ENCODE measurements at places on chromosomes 6 and 20.

GRCh38 chr6:144824018-144824417 is 538.9 kb downstream of the UTRN start:
- DNase-seq, result no peak

GRCh38 chr6:158762787-158763433 is 56.3 kb downstream of the EZR start:
- no peak for DNase-seq

DNA sequence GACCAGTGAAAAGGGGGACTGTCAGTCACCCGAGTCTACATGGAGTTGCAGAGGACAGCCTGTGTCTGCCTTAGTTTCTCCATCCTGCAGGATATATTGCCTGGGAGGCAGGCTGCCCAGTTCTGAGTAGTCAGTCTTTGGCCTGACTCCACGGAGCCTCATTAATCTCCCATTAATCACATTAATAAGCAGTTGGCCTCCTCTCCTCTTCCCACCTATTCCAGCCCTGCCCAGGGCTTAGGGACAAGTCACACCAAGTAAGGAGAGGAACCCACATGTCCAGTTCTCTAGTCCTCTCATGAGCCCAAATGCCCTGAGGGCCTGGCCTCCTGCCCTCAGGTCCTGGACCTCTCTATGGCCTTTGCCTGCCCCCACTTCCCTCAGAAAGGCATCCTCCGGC is 1.3 kb upstream of the MUCL3 start:
- no peak for DNase-seq

- DNase-seq, result no peak
Measured at GRCh38 chr20:40241596-40242343, 447.3 kb downstream of the MAFB start.

DNA sequence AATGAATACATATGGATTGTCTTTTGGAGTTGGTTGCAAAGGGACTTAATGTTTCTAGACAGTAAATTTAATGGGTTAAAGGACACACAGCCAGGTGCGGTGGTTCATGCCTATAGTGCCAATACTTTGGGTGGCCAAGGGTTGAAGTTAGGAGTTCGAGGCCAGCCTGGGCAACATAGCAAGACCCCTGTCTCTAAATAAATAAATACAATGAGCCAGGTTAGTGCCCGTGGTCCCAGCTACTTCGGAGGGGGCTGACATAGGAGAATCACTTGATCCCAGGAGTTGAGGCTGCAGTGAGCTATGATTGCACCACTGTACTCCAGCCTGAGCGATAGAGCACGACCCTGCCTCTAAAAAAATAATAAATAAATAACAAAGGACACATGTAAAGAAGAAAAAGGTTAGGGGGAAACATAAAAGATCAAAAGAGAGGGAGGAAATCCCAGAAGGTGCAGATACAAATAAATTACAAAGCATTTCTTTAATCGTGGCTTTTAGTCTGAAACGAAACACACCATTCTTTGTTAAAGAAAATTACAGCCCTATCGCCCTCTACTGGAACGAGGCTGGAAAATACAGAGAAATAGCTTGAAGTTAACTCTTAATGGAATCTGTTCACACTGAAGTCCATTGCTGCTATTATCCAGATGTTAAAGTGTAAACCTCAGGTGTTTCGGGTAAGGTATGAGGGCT is 42.6 kb upstream of the SCML4 start:
- peak; percentile 64 for DNase-seq

DNA sequence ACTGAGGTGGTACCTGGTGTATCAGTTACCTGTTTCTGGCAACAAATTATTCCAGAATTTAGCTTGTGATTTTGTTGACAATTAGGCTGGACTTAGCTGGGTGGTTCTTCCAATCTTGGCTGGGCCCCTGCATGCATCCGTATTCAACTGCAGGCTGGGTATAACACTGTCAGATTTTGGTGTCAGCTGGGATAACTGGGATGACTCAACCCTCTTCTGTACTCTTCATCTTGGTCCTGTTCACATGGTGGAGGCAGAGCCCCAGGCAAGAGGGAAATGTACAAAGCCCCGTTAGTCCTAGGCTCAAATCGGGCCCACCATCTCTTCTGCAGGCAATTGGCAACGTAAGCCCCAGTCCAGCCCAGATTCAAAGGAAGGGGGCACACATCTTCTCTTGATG is 89.2 kb downstream of the PHACTR3 start:
- DNase-seq, result no peak

GRCh38 chr6:67802771-67803170 is 832.3 kb upstream of the ADGRB3 start:
- no peak for DNase-seq

DNA sequence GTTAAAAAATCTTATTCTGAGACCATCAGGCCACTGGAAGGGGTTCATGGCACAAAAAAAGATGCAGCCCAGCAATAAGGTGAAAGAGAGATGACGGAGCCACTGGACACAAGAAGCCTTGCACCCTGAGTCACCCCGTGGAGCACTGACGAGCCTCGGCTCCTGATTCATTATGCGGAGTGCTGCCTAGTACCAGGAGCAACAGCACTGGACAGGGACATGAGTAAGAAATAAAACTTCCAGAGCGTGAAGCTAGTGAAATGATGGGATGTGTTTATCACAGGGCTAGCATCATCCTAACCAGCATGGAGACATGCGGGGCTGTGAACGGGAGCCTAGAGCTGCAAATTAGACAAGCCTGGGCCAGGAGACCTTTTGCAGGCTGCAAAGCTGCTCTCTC is 53.3 kb downstream of the RNASET2 start:
- no peak for DNase-seq

GRCh38 chr20:51424270-51425117 is 118.0 kb downstream of the NFATC2 start:
- DNase-seq, result no peak

GRCh38 chr6:160348223-160349019 is at the start of gene SLC22A3:
Gene SLC22A3, plus strand, starts transcription at chr6:160348378. Its CDS starts 42 bp downstream, at chr6:160348420.
- DNase-seq, result no peak

DNA sequence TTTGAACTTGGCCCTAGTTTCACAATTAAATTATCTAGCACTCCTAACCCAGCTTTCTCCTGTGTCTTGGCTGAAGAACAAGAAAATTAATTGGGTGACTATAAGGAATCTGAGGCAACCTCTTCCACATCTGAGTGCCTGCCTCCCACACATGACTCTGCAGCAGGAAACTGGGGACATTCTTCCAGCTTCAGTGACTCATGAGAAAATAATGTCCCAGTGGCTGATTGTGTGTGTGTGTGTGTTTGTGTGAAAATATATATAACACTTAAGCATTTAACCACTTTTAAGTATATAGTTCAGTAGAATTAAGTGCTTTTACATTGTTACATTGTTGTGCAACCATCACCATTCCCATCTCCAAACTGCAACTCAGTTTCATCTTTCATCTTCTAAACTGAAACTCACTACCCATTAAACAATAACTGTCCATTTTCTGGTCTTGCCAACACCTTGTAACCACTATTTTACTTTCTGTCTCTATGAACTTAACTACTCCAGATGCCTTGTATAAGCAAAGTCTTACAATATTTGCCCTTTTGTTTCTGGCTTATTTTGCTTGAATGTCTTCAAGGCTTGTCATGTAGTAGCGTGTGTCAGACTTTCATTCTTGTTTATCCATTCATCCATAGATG is 8.7 kb downstream of the TRIM38 start:
- no peak for DNase-seq

GRCh38 chr6:113202852-113203714 is 654.1 kb upstream of the MARCKS start:
- no peak for DNase-seq

- DNase-seq, result no peak
Measured at GRCh38 chr6:54618572-54618971, 228.0 kb upstream of the FAM83B start.

DNA sequence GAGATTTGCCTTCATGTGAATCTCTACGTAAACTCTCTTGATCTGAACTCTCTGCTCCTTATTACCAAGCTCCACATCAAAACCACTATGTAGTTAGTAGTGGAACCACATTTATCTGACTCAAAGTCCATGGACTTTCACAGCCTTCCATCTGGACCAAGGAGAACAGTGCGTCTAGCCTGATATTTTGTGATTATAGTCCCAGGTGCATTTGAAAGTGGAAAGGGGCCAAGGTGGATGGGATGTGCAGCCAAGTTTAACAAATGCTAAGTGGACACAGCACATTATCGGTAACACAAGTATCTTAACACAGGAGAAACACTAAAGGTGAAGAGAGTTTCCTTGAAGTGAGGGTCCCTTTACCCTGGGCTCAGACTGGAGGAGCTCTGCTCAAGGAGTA is 281.2 kb upstream of the SGK1 start:
- no peak for DNase-seq

DNA sequence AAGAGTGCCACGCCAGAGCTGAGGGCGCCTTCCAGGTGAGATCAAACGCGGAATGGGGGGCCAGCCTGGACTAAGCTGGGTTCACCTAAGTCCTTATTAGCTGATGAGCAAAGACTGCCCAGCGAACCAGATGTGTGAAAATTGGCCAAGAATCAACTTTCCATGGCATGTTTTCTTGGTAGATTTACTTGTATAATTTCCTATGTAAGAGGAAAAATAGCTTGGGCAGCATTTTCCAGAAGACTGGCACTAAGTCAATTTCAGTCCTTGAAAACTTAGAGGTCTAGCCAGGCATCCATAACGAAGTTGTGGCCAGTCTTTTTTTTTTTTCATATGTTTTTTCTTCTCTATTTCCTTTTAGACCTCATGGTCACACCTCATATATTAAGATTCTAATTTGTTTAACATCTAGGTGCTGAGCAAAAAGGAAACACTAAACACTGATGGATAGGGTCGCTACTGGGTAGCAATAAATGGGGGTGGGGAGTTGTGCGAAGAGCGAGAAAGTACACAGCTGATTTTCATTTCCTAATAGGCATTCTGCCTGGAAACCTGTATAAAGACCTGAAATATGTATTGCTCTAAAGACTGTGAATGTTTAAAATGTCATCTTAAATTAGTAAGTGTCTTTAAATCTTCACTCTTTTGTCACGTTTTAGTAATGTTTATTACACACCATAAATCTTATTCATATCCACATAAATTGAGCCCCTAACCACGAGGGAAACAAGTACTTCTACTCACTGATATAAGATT is 188.8 kb downstream of the CD83 start:
- DNase-seq, result no peak

DNA sequence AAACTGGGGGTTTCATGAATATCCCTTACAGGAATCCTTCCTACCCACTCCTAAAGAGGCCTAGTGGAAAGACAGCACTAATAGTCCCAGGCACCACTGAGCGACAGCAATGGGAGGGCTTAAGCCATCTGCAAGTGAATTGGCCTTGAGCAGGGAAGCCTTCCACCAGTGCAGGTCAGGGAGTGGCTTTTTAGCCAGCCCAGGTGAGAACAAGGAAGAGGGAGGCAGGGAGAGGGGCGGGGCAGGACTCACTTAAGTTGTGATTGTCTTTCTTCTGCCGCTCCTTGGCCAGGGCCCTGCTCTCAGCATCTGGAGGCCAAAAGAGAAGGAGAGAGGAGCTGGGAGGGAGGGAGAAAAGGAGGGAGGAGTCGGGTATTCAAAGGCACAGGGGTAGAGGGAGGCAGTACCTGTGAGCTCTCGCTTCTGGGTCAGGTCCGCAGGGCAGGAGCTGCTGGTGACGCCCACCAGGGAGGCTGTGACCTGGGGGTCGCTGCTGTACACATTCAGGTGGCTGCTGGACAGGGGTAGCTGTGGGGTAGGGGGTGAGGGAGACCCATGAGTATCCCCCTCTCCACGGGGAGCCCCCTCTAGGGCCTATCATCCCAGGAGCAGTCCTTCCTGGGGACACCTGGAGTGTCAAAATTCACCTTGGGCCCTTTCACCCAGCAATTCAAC is 47.8 kb downstream of the TFEB start:
- DNase-seq, result no peak

GRCh38 chr6:15077961-15078360 is 167.9 kb upstream of the JARID2 start:
- peak; percentile 6 for DNase-seq

DNA sequence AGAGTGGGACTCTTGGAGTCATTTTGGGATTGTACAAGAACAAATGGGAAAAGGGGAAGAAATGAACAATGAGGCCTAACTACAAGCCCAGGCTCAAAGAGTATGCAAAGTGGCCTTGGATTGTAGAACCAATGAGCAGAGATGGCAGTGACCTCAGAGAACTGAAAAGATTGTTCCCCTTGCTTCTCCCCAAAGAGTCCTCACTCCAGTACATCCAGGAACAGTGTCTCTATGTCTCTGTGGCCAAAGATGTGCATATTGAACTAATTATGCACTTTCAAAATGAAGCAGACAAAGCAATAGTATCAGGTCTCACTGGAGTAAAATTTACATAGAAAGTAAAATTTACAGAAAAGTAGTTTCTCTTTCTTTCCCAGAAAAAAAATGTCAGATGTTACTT is 81.0 kb downstream of the SMLR1 start:
- DNase-seq, result no peak

- peak; percentile 91 for DNase-seq
Measured at GRCh38 chr20:62642051-62642665, at the start of gene SLCO4A1. Gene SLCO4A1, plus strand, starts transcription at chr20:62642503. Its CDS starts 13,952 bp downstream, at chr20:62656455.

- no peak for DNase-seq
Measured at GRCh38 chr6:99308788-99309187, 40.7 kb downstream of the FAXC start.

DNA sequence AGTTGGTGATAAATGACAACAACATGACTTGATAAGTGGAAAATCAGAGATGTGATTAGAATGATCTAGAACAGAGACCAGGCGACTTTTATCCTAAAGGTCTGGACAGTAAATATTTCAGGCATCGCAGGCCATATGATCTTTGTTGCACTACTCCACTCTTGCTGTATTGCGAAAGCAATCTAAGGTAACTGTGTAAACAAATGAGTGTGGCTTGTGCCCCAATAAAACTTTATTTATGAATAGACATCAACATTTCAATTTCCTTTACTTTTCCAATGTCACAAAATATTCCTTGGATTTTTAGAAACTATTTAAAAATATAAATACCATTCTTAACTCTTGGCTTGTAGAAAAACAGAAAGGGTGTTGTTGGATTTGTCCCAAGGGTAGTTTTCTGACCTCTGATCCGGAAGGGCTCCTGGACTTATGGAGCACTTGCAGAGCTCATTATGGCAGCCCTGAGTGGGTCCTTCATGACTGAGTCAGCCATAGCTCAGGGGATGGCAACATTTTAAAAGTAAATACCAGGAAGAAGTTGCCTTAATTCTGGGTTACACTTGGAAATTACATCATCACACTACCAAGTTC is 34.5 kb downstream of the IL20RA start:
- DNase-seq, result no peak

GRCh38 chr20:33862709-33863403 is 51.7 kb downstream of the CHMP4B start:
- DNase-seq, result peak; percentile 52

GRCh38 chr6:93468291-93468690 is 48.9 kb upstream of the EPHA7 start:
- no peak for DNase-seq

- DNase-seq, result no peak
Measured at GRCh38 chr6:5119090-5119951, 34.2 kb downstream of the PPP1R3G start.

- DNase-seq, result no peak
Measured at GRCh38 chr6:54992789-54993188, 146.2 kb downstream of the FAM83B start.
